ENCODE measurements at places on chromosomes 6 and 20.
A peak's percentile ranks its signal among the peaks of the same experiment; 100 is the strongest.

GRCh38 chr6:41298785-41299502 lies 12.5 kb upstream of the TREM1 start:
- no peak for DNase-seq

DNA sequence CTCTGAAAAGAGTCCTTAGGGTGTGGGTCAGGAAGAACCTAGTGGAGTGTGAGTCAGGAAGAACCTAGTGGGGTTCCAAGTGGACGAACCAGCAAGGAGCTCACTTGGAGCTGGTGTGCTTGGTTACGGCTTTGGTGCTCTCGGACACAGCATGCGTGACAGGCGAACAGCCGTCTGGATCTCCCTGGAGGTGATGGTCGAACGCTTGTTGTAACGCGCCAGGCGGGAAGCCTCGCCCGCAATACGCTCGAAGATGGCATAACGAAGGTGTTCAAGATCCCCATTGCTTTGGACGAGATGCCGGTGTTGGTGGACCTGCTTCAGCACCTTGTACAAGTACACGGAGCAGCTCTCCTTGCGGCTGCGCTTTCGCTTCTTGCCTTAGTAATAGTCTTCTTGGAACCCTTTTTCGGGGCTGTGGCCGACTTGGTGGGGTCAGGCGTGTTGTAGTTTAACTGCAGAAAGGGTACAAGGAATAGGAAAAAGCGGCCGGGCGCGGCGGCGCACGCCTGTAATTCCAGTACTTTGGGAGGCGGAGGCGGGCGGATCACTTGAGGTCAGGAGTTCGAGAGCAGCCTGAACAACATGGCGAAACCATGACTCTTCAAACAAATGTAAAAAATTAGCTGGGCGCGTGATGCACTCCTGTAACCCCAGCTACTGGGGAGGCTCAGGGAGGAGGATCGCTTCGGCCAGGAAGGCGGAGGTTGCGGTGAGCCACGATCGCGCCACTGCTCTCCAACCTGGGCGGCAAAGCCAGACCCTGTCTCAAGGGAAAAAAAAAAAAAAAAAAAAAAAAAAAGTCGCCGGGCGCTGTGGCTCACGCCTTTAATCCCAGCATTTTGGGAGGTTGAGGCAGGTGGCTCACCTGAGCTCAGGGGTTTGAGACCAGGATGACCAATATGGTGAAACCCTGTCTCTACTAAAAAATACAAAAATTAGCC lies 48.0 kb downstream of the OR2B2 start:
- DNase-seq = no peak

GRCh38 chr20:63009988-63010769 lies 3.4 kb upstream of the BHLHE23 start:
- DNase-seq = no peak

DNA sequence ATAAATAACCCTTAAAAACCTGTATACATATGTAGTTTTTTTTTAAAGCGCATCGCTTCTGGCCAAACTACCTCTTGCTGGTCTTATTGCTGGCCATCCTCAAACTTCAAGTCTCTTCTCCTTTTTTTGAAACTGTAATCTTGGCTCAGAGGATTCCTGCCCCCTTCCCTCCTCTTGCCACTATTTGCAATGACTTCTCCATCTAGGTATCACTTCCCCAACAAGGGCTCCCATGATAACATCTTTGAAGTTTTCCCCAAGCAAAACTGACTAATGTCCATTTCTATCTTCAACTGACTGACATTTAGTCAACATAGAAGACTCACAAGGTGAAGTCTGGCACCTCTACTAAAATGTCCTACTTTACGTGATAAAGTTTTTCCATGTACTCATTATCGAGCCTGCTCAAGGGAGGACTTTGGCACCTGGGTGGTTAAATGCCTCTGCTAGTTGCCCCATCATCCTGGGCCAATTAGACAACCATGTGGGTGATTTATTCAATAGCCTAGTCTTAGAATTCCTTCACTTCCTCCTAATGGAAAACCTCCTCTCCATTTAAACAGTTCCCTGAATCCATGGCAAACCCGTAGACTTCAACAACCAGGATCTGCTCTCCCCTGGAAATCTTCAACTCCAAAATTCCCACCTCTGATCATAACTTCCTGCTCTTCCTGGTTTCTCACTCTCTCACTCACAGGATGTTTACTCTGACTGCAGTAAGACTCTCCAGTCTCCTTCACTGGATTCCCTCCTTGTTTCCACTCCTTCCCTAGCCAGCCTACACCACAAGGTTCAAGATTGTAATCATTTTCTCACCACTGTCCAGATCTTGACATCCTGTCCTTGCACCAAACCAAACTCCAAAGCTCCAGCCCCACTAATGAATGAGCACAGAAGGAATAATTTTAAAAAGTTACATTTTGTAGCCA lies 9.4 kb upstream of the PLAGL1 start:
- no peak for DNase-seq

GRCh38 chr20:62739581-62740285 lies 31.1 kb downstream of the NTSR1 start:
- DNase-seq = peak; percentile 20

DNA sequence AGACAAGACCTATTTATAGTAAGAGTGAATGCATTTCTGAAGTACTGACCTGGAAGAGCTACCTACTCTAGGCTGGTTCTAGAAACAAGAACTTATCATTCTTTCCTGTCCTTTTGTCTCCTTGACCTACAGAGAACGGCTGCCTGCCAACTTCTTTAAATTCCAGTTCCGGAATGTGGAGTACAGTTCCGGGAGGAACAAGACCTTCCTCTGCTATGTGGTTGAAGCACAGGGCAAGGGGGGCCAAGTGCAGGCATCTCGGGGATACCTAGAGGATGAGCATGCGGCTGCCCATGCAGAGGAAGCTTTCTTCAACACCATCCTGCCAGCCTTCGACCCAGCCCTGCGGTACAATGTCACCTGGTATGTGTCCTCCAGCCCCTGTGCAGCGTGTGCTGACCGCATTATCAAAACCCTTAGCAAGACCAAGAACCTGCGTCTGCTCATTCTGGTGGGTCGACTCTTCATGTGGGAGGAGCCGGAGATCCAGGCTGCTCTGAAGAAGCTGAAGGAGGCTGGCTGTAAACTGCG lies 8.3 kb downstream of the APOBEC2 start:
- no peak for DNase-seq

DNA sequence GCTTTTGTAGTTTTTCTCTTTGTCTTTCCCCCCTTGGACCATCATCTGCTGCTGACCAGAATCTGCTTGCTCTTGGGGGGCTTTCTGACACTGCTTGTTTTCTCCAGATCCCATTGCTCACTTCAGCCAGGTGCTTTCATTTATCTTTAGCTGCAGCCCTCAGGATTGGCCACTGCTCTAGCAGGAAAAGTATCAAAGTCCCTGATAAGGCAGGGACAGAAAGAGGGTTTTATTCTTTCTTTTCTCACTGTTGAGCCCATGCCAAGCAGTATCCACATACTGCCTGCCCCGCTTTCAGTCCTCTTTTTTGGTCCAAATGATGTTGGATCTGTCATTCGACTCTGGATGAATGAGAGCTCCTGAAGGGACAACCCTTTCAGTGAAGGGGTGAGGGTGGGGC lies 141.4 kb downstream of the DNAH8 start:
- no peak for DNase-seq

DNA sequence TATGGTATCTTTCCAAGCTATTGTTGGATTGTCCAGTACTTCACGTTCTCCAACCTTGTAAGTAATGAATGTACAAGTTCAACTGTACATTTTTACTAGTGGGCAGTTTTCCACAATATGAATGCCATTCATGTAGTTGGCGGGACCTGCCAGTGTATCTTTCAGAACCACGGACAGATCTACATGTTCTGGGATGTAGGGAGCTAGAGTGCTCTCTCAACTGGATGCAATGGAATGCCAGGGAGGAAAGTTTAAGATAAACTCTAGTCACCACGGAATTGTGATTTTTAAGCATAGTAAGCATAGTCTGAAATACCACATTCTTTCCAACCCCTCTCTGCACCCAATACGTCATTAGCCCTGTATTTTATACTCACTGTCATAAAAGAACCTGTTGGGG lies 21.5 kb upstream of the HLA-C start:
- DNase-seq = no peak

- DNase-seq = no peak
Measured at GRCh38 chr20:58037631-58038030, 190.8 kb downstream of the ANKRD60 start.

GRCh38 chr20:42544926-42545325 lies 644.8 kb downstream of the PTPRT start:
- DNase-seq = no peak

- no peak for DNase-seq
Measured at GRCh38 chr6:20827798-20828197, 293.5 kb downstream of the CDKAL1 start.

GRCh38 chr6:129478379-129478778 lies 231.6 kb downstream of the ARHGAP18 start:
- DNase-seq = no peak

DNA sequence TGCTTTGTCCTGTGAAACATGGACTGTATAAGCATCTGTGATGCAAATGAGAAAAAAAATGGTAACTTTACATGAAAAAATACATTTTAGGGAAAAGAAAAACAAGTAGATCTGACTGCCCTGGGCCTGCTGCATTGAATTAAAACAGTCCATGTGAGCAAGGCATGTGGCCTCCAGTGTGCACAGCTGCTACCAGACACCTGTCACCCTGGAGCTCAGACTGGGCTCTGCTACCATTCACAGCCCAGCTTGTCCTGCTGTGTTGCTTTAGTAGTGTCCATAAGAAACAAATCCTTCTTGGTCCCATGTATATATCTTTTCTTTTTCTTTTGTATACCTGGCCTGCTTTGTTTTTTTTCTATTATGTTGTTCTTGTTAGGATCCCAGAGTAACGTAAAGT lies 315.9 kb downstream of the NKAIN2 start:
- DNase-seq = no peak

DNA sequence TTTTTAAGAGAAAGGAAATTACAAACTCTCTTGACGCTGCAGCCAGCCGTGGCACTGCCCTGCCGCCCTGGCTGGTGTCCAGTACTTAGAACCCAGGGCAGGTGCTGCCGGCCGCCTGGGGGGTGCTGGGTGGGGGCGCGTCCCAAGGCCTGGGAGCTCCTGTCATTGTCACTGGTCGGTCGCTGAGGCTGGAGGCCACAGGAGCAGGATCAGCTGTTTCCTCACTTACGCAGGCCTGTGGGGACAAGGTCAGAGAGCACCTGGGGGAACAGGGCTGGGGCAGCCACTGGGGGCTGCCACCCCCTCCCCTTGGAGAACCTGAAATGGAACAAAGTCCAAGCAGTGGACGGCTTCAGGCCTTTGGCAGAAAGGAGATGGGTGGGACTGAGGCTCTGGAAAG lies 5.6 kb downstream of the BIRC7 start:
- DNase-seq = no peak

DNA sequence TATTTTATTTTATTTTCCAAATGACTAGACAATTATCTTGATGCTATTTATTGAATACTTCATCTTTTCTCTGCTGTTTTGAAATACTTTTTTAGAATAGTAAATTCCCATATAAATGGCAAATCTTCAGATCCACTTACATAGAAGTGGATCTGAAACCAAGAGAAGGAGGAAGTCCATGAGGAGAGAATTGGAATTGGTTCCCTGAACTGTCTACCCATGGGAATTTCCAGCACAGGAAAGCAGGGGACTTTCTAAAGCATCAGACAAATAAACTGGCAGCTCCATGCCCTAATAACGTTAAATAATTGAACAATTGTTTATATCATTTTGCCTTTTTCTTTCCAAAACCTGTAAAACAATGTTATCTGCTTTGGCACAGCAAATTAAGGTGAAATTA lies 47.1 kb upstream of the PNRC1 start:
- no peak for DNase-seq

- DNase-seq = no peak
Measured at GRCh38 chr20:37179683-37180524, 556 bp upstream of the MROH8 start.

GRCh38 chr6:138107078-138107751 lies at the start of gene PERP:
Gene PERP, minus strand, starts transcription at chr6:138107419. Its CDS starts 79 bp downstream, at chr6:138107340.
- peak; percentile 33 for DNase-seq

GRCh38 chr6:70336996-70337742 lies 34.3 kb upstream of the COL9A1 start:
- DNase-seq = no peak

DNA sequence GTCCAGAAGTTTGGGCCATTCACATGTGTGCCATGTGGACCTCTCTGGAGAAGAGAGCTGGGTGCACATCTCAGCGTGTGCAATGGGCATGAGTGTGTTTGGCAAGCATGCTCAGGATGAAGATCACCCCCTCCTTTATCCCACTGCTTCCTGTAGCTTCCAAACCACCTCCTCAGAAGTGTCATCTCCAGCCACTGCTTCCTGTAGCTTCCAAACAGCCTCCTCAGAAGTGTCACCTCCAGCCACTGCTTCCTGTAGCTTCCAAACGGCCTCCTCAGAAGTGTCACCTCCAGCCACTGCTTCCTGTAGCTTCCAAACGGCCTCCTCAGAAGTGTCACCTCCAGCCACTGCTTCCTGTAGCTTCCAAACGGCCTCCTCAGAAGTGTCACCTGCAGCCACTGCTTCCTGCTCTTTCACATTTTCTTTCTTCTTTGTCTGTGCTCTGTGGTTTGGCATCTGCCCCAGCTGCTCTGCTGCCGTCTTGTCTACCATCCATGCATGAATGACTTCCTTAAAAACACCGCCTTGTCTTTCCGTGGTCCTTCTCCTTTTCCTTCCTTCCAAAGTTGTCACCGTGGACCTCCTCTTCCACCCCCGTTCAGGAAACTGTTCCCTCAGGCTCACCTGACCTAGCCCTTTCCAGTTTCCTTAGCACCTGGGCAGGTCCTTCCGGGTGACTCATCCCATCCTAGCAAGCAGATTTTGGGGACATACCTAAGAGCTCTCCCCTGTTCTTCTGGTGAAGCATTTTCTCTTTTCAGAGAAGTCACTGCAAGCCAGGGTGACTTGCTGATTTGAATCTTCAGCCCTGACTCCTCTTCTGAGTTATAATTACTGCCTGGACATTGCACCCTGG lies 43.5 kb upstream of the TIAM2 start:
- DNase-seq = no peak

GRCh38 chr20:58546756-58547622 lies 31.8 kb upstream of the APCDD1L start:
- peak; percentile 38 for DNase-seq

GRCh38 chr6:138393871-138394783 lies 9.9 kb upstream of the HEBP2 start:
- DNase-seq = peak; percentile 19

- DNase-seq = no peak
Measured at GRCh38 chr6:127539272-127539671, 20.1 kb upstream of the MTCL3 start.

DNA sequence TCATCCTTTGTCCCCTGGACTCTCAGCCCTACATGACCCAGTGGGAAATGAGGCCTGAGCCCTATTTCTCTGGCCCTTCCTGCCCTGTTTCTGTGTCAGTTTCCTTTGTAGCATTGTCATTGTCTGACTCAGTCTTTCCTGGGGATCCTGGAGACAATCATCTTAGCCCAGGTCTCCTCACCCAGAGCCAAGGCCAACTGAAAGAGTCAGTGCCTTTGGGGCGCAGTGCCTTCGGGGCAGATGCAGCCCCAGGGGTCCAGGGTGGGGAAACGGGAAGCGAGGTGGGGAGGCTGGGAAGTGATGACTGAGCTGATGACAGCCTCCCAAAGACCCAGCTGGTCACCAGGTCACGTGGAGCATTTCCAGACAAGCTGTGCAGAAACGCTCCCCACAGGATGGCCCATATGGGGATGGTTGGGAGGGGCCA lies 93.3 kb upstream of the SULF2 start:
- DNase-seq = no peak
